SJSA1 (cell line): ENCODE measurements at places on chromosomes 16 and 17.

- H3K27me3 ChIP-seq, result no peaks in the 10 kb centered on the region
- H3K36me3 ChIP-seq, result no peaks in the 10 kb centered on the region
- no peaks in the 10 kb centered on the region for H3K4me1 ChIP-seq
- H3K27ac ChIP-seq, result no peak overlapping the region
- DNase-seq, result no peak
- H3K4me3 ChIP-seq, result no peak overlapping the region
Measured at GRCh38 chr17:247767-248166, 66.3 kb upstream of the DOC2B start.

DNA sequence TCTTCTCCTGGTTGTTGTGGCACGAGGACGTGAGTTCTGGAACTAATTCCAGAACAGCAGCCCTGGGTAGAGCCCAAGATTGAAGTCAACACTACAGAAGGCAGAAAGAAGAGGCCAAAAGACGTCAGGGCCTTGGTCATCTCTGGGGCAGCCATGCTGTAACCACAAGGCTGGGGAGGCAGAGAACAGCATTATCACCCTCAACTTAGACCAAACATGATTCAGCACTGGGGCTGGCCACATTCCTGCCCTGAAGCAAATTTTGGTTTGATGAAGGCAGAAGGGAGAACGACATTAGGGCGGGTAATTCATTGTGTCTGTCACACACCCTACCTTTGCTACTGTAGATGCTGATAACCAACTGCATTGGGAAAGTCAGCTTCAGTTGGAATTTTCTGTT is 9.7 kb upstream of the ALOX15B start:
- H3K4me3 ChIP-seq, result no peak overlapping the region
- H3K27me3 ChIP-seq, result 0 out of 2 replicates have a peak, but pooled peaks cover 9% of the 10 kb centered on the region
- H3K4me1 ChIP-seq, result no peaks in the 10 kb centered on the region
- DNase-seq, result no peak

- no peaks in the 10 kb centered on the region for H3K4me1 ChIP-seq
- DNase-seq, result no peak
- H3K27ac ChIP-seq, result no peak overlapping the region
Measured at GRCh38 chr16:78794581-78795250, 695.3 kb downstream of the WWOX start.

DNA sequence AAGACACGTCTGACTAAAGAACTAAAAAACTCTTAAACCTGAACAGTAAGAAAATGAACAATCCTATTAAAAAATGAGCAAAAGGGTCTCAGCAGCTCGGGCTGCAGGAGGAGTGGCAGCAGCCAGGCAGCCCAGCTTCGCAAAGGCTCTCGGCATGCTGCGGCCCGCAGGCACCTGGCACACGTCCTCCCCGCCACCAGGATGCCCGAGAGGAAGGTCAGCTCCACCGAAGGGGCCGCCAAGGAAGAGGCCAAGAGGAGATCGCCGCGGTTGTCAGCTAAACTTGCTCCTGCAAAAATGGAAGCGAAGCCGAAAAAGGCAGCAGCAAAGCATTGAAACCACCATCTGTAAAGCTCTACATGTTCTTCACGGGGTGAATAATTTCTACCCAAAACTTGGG is 173.5 kb downstream of the BCAS3 start:
- no peak overlapping the region for H3K4me3 ChIP-seq
- no peaks in the 10 kb centered on the region for H3K4me1 ChIP-seq
- DNase-seq, result no peak
- no peaks in the 10 kb centered on the region for H3K27me3 ChIP-seq

GRCh38 chr17:60959696-60960095 is 282.0 kb downstream of the BCAS3 start:
- H3K4me1 ChIP-seq, result peaks cover 7% of the 10 kb centered on the region; the same call in 1 of the 2 replicates
- H3K27ac ChIP-seq, result no peak overlapping the region
- H3K27me3 ChIP-seq, result no peaks in the 10 kb centered on the region
- H3K4me3 ChIP-seq, result no peak overlapping the region

DNA sequence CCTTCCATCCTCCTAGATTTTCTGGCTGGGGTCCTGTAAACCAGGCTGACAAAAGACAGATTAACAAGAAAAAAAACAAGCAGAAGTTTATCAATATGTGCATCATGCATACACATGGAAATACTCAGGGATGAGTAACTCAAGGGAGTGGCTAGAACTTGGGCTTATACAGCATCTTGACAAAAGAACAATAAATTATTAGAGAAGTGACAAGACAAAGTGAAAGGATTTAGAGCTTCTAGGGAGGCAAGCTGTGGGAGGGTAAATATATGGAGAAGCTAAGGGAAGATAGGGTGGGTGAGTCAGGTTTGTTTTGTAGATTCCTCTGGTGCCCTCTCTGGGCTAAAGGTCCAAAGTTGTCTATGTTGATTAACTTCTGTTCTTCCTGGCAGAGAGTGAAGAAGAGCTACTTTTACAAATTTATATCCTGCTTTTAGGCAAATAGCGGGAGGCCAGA is 48.0 kb upstream of the NDRG4 start:
- H3K27ac ChIP-seq, result no peak overlapping the region
- no peaks in the 10 kb centered on the region for H3K4me1 ChIP-seq
- no peak overlapping the region for H3K4me3 ChIP-seq
- no peaks in the 10 kb centered on the region for H3K36me3 ChIP-seq

- H3K27me3 ChIP-seq, result no peaks in the 10 kb centered on the region
- peaks cover 64% of the 10 kb centered on the region for H3K36me3 ChIP-seq
- H3K4me1 ChIP-seq, result no peaks in the 10 kb centered on the region
- H3K4me3 ChIP-seq, result no peak overlapping the region
- no peak overlapping the region for H3K27ac ChIP-seq
- DNase-seq, result no peak
Measured at GRCh38 chr17:59914274-59914854, 21.4 kb downstream of the RPS6KB1 start.
